ENCODE measurements at places on chromosomes 3 and 15. TPM values are rescaled to one million over a fixed set of nuclear protein-coding genes. Genes with fewer than 3 reads are reported as not detected.

The CGNL1 gene
- total RNA-seq: 0.08 TPM

DNA sequence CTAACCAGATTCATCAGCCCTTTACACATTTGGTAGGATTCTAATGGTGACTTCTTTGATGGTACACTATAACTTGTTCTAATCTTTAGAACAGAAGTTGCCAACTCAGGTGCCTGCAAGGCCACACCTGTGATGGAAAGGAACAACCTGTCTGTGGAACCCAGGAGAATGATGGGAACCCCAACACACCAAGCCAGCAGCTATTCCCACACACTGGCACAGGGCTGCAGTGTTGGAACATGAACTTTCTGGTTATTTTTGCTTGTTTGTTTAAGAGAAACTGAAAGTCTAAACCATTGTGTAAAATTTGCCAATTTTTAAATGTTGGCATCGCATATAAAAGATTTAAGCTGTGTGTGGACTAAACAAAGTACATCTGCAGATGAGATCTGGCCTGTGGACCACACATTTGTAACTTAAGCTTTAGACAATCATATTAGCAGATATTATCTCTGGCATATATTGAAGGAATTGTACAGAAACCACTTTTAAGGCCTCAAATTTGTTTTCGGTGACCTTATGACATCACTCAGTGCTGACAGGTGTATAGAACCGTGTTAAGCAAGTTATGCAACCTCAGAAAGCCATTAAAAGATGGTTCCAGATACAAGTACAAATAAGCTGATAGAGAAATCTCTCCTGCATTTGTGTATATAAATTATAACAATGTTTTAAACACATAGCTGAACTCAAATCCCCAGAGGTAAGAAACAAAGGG is 242.9 kb downstream of the SLC9A9 start:
- no peak for DNase-seq

DNA sequence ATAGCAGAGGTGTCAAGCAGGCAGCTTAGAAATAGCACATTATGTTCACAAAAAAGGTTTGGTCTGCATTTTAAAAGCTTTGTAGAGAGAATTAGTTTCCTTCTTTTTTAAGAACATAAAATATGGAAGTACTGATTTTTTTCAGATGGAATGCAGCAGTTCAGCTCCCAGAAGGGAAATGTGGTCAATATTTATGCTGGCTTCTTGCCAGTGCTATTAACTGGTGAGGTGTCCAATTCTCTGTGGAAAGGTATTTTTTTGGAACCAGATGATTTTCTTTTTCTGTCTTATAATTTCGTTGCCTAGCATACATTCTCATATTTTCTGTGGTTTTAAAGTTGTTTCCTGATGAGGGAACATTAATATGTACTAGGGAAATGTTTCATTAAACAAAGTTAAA is 211.4 kb upstream of the ZNF385D start:
- DNase-seq: no peak

DNA sequence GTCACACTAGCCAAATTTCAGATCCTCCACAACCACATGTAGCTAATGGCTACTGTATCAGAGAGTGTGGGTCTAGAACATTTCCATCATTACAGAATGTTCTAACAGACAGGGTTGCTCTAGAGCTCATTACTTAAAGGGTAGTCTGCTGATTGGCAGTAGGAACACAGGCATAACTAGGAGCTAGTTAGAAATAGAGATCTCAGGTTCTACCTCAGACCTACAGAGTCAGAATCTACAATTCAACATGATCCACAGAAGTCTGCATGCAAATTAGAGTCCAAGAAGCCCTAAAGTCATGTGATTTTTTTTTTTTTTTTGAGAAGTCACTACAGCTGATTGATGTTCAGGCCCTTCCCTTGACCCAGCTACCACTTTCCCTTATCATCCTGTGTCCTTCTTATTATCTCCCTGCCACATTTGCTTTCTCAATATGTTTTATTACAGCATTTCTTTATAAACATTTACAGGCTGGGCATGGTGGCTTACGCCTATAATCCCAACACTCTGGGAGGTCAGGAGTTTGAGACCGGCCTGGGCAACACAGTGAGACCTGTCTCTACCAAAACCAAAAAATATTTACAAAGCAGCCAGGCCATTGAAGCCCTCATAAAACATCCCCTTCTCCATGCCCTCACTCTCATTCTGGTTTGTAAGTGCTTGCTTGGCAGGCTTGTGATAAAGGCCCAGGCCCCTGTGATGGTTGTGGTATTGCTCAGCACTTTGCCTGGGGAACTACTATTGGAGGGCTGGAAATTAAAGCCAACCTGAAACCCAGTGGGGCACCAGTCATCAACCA is 3.8 kb upstream of the ABHD5 start:
- no peak for DNase-seq

- DNase-seq: no peak
Measured at GRCh38 chr3:174440253-174440701, 418.9 kb upstream of the NAALADL2 start.

GRCh38 chr15:66941791-66942190 is 123.6 kb upstream of the SMAD3 start:
- DNase-seq: no peak

DNA sequence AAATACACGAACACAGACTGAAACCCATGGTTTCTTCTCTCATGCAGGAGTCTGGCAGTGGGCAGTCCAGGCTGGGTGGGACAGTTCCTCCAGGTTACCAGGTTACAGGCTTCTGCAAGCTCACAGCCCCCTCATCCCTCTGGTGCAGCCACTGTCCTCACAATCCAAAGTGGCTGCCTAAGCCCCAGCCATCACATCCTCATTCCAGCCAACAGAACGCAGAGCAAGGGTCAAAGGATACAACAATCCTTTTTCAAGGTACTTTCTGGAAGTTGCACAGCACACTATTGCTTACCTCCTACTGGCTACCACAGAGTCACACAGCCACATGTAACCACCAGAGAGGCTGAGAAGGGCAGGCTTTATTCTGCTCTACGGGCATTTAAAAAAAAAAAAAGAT is 154.6 kb downstream of the NUP210 start:
- DNase-seq: no peak

- no peak for DNase-seq
Measured at GRCh38 chr3:17942856-17943255, 200.4 kb upstream of the TBC1D5 start.
